ENCODE measurements at places on chromosomes 1 and 21.
A peak's percentile ranks its signal among the peaks of the same experiment; 100 is the strongest.

- no peak for DNase-seq
Observed at GRCh38 chr1:199161766-199162303, 523.0 kb downstream of the PTPRC start.

GRCh38 chr1:998995-999724 is 737 bp downstream of the HES4 start:
- DNase-seq = no peak

DNA sequence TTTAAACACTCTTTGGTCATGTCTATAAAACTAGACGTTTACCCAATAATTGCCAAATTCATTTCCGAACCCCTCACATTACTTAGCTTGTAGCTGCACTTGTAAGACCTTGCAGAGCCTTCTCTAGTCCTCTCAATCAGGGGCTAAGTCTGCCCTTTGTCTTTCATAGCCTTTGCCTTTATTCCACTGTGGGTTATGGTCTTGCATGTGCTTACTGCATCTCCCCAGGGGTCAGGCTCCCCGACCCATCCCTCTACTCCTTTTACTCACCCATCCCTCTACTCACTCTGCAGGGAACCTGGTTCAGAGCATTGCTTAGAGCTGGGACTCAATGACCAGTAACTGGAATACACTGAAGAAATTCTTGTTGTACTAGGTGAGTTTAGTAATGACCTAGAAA is 235.4 kb downstream of the PCP4 start:
- no peak for DNase-seq

- no peak for DNase-seq
Observed at GRCh38 chr21:39184050-39184980, 1.1 kb upstream of the PSMG1 start.

GRCh38 chr1:36400825-36401601 is 3.3 kb upstream of the LSM10 start:
- DNase-seq = peak; percentile 88

- DNase-seq = no peak
Observed at GRCh38 chr1:229091721-229092136, 179.2 kb upstream of the RAB4A start.

- no peak for DNase-seq
Observed at GRCh38 chr1:208409176-208409575, 165.0 kb upstream of the PLXNA2 start.

DNA sequence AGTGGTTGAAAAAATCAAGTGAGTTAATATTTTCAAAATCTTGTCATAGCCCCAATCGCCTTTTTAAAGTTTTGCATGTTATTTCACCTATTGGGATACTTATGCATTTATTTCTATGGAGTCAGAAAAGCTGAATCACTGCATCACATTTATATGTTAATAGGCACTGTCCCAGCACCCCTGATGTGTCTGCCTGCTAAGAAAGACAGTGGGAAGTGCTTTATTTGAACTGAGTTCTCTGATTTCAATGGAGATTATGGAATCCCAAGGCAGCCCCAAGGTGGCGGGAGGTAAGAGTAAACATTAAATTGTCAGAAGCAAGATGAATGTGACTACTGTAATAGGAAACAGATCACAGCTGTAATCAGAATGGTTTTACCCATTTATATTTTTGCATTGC is 2225.7 kb downstream of the NCAM2 start:
- DNase-seq = no peak

GRCh38 chr1:234691567-234691966 is 81.6 kb upstream of the IRF2BP2 start:
- DNase-seq = no peak

DNA sequence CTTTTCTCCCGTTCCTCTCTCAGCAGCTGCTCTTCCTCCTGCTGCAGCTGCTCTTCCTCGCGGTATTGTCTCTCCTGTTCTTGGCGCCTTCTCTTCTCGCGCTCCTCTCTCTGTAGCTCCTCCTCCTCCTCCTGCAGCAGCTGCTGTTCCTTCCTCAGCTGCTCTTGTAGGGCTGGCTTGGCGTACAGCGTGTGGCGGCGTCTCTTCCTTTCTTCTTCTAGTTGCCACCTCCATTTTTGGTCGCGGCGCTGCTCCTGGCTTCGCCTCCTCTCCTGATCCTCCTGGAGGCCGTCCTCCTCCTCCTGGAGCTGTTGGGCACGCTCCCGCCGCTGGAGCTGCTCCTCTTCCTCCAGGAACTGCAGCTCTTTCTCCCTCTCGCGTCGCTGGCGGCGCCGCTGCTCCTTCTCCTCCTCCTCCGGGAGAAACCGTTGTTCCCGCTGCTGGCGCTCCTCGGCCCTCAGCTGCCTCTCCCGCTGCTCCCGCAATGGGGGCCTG is 4.8 kb downstream of the TCHH start:
- DNase-seq = peak; percentile 9

DNA sequence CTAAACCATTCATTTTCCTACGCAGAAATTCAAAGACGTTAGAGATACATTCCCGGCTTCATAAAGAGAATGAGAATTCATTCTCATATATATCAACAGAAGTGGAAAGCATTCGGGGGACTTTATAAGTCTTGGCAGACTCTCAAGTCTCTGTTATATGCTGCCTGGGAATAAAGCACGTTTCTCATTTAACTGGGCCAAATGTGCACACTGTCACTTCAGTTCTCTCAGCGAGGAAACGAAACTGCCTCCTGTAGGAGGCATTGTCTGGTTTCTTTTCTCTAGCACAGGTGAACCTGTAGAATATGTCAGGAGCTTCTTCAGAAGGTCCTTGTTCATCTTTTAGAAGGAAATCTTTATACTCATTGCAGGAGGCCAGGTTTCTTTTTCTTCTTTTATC is 367.6 kb downstream of the PTBP2 start:
- no peak for DNase-seq

GRCh38 chr1:97599447-97599846 is 321.4 kb downstream of the DPYD start:
- no peak for DNase-seq

- no peak for DNase-seq
Observed at GRCh38 chr1:154556422-154556821, 2.0 kb downstream of the UBE2Q1 start.

- DNase-seq = no peak
Observed at GRCh38 chr1:21003281-21004045, 173.2 kb downstream of the EIF4G3 start.

Measured in inflammatory macrophage treated with lipopolysaccharide for 1 hour (primary cell).